Heart left ventricle (tissue), 16 donors: ENCODE measurements at places on chromosomes 12 and 14. TPM values are rescaled to one million over a fixed set of nuclear protein-coding genes. Genes with fewer than 3 reads are reported as not detected.

- no peak for DNase-seq
Measured at GRCh38 chr12:22702690-22703089, 77.7 kb downstream of the ETNK1 start.

Gene ZC3H10
- 4.3 TPM for total RNA-seq

- DNase-seq = no peak
Measured at GRCh38 chr14:55899531-55899930, 218.7 kb upstream of the PELI2 start.

Gene KRT85
- not detected for total RNA-seq

Gene FBRSL1
- 36.0 TPM for total RNA-seq

Gene ACOT2
- total RNA-seq = 101 TPM

Gene SYCP3
- total RNA-seq = not detected

- no peak for DNase-seq
Measured at GRCh38 chr14:31712244-31713127, 151.3 kb downstream of the NUBPL start.

Gene HNRNPA1
- 161 TPM for total RNA-seq

Gene LGR5
- total RNA-seq = 0.20 TPM

- DNase-seq = no peak
Measured at GRCh38 chr14:60922050-60922449, 58.8 kb downstream of the TRMT5 start.

GRCh38 chr12:110906516-110906915, 13.9 kb downstream of the MYL2 start:
- peak; percentile 18 for DNase-seq

DNA sequence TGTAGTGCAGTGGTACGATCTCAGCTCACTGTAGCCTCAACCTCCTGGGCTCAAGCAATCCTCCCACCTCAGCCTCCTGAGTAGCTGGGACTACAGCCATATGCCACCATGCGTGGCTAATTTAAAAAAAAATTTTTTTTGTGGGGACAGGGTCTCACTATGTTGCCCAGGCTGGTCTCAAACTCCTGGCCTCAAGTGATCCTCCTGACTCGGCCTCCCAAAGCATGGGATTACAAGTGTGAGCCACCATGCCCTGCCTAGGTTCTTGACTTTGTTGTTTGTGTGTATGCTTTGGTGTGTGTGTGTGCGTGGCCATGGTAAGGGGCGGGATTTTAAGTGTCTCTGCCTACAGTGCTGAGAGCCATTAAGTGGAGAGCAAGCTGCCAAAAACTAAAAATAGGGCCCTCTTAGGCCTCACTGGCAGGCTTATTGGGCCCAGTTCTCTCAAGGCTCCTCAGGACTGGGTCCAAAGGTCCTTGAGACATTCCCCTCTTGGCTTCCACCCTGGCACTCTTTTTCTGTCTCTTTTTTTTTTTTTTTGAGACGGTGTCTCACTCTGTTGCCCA, 5.1 kb downstream of the COX14 start:
- DNase-seq = peak; percentile 50

GRCh38 chr12:106345746-106346145, 11.8 kb upstream of the POLR3B start:
- peak; percentile 32 for DNase-seq

Gene KRT77
- not detected for total RNA-seq

DNA sequence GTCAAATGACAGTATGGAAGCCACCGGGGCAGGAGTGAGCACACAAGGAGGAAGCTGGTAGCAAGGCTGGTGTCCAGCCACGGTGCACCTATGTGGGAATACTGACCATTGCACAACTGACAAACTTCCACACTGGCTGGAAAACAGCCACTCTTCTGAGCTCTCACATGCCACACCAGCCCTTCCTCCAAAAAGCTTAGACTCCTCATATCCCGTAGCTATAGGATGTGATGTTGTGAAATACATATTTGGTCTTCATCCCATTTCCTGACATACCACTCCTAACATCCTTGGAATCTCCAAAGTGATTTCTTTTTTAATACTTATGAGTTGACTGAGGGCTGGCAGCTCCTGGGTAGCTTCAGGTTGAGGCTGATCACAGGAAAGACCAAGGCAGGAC, 103.6 kb downstream of the NTF3 start:
- no peak for DNase-seq

- DNase-seq = no peak
Measured at GRCh38 chr14:49447540-49448107, 138.6 kb downstream of the RPS29 start.

Gene CPNE8
- total RNA-seq = 3.1 TPM

Gene TGM1
- total RNA-seq = 1.0 TPM

GRCh38 chr14:21557084-21557901, 22.6 kb downstream of the OR10G3 start:
- no peak for DNase-seq
